Activated naive CD4-positive, alpha-beta T cell treated with anti-CD3 and anti-CD28 coated beads, Interleukin-2, amount 50 U/mL, for 16 hours (primary cell): ENCODE measurements at places on chromosomes 6 and 20.

DNA sequence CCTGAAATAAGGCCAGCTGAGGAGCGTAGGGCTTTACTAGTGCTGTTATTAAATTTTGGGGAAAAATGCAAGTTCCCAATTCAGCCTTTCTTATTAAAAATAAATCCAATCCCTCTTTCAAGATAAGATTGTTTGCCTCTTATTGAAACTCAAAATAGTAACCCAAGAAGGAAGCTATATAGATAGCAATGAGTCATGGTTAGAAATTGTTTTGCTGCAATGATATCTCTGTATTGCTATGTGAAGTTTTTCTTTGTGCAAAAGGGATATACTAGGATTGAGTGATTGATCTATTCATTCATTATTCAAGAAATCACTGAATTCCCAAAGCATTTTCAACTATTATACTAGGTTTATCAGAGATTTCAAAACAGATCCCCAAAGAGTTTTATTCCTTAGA lies 93.0 kb upstream of the HDAC2 start:
- DNase-seq, result no peak

GRCh38 chr6:18023891-18024290 lies 36.5 kb upstream of the KIF13A start:
- no peak for DNase-seq

GRCh38 chr20:48538856-48539255 lies 288.9 kb downstream of the PREX1 start:
- no peak for DNase-seq

DNA sequence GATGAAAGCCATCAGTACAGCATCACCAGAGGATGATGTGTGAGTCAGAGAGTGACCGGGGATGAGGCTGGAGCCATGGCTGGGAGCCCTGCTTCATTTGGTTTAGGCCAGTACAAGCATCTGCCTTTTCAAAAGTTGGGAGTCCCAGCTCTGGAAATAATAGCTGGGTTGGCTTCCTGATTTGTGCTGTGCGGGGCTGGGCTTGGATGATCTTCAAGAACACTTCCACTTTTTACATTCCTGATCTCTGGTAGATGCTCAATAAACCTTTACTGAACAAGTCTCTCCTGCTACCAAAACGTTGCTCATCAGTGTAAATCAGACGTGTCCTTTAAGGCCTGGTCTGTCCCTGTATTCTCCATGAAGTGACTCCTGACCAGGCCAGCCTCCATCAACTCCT lies 44.1 kb upstream of the ADGRF4 start:
- DNase-seq, result no peak

- no peak for DNase-seq
Measured at GRCh38 chr6:157708933-157709332, 114.1 kb upstream of the SNX9 start.

GRCh38 chr20:63065911-63066310 lies 59.1 kb upstream of the BHLHE23 start:
- peak; percentile 3 for DNase-seq

- DNase-seq, result no peak
Measured at GRCh38 chr6:7151381-7151780, 43.6 kb downstream of the RREB1 start.

- DNase-seq, result no peak
Measured at GRCh38 chr6:13965582-13966127, 40.9 kb downstream of the RNF182 start.

GRCh38 chr20:63836458-63837344 lies 5.6 kb upstream of the ZBTB46 start:
- DNase-seq, result no peak

DNA sequence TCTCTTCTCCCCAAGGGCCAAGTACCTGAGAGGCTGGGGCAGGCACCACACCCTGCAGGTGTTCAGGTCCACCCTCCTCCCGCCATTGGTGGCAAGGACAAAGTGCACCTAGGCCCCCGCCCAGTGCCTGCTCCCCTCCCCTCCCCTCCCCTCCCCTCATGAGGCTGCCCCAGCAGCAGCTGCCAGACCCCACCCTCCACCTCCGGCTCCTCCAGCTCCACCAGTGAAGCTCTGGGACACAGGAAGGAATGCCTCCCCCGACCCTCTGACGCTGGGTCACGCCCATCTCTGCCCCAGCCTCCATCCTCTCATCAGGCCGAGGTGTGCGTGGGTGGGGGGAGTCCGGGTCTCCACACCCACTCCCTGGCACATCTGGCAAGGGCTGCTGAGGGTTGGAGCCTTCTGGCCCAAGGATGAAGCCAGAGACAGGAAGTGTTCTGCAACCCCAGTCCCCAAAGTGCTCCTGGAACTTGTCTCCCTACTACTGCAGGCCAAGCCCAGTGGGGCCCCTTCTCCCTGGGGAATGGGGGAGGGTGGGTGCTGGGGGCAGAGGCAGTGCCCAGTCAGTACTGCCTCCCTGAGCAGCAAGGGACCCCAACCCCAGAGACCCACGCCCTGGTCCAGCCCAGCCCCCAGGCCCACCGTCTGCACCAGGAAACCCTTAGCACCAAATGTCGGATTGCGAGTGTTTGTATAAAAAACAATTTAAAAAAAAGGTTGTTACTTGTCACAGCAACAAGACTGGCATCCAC lies 1.6 kb upstream of the UCKL1 start:
- DNase-seq, result peak; percentile 54

GRCh38 chr6:106792536-106793236 lies 163.3 kb downstream of the QRSL1 start:
- no peak for DNase-seq

DNA sequence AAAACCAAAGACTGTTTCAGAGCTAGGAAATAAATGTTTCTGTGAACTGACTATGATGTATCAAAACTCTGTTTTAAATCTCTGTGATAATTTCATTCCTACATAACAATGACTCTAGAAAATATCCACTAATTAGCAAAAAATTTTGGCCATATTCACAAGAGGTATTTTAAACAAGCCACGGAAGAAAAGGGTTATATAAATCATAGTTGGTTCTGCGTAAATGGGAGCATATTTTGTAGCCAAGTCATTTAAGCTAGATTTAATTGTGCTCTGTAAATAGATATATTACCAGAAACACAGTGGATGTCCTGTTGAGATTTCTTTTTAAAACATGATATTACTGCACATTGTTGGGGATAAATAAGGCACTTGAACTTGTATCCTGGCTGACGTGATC lies 416.5 kb upstream of the PLCB4 start:
- DNase-seq, result no peak

DNA sequence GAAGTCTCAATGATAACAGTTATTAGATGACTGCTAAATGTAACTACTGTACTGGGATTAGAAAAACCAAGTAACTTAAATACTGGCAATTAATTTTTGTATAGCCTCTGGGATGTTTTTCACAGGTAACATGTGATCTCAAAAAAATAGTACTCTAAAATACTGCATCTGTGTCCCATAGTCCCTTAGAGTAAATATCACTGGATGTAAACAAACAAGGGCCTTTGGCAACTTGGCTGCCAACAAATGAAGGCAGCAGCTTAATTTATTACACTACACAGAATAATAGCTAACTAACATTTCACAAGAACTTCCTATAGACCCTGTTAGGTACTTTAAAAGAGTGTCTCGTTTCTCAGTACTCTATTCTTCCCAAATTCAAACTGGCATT lies 14.0 kb downstream of the ARHGAP18 start:
- DNase-seq, result no peak

DNA sequence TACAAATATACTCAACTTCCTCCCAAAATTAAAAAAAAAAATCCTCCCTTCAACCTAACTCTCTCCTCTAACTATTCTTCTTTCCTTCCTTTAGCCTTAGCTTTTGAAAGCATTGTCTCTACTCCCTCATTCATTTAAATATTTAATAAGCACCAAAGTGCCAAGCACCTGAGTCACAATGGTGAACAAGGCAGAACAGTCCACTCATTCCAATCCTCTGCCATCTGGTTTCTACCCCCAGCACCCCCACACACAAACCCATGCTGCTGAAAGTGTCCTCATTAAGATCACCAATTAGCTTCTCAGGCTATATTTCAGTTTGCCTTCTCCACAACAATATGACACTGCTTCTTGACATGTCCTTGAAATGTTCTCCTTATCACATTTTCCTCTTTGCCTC lies 76.3 kb downstream of the DTNBP1 start:
- no peak for DNase-seq

GRCh38 chr6:127291495-127291894 lies 24.8 kb downstream of the RNF146 start:
- no peak for DNase-seq

DNA sequence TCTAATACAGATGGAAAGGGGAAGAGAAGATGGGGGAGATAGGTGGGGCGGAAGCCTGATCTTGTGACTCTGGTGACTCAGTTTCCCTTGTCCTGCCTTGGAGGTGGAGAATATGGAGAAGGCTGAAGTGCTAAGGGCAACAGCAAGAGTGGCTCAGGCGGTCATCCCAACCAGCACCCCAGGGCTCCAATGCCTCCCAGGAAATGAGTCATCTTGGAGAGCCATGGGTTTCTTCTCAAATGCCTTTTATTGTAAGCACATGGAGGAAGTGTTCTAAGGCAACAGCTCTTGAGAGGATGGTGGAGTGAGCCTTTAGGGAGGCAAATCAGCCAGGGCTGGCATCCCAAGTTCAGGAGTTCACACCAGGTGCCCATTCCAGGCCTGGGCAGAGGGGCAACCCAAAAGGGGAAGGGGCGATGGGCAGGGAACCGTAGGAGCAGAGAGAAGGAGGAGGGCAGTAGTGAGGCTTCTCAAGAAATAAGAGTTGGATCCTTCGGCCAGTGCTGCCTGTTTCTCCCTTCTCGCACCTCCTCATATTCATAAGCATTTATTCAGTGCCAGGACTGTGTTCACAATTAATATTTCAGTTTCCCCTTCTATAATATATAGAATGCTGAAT lies 13.2 kb upstream of the AHCY start:
- DNase-seq, result no peak

DNA sequence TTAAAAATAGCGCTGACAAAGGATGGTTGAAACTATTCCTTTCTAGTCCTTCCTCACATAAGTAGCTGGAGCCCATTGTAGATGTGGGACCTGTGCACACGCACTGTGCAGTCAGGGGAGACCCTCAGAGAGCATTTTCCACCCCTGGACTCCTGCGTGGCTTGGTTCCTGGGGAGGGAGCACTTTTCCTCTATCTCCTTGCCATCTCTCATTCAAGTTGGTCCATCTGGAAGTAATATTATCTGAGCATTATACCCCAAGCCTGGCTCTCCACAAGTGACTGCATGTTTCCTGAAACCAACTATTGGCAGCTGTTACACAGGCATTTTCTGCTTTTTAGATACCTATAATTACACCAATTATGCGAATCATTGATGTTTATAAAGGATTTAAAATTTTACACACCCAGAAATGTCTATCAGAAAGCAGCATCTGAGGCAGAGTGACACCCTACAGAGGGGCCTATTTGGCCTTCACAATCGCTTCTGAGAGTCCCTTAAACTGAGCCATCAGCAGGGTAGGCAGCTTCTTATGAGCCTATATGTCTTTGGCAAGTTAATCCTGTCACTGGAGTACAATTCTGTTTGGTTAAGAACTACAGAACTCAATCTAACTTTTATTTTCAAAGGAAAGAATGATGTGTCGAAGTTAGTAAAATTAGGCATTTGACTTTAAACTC lies 18.7 kb downstream of the SOX4 start:
- DNase-seq, result no peak

- no peak for DNase-seq
Measured at GRCh38 chr20:58985656-58986055, 4.6 kb downstream of the NELFCD start.

DNA sequence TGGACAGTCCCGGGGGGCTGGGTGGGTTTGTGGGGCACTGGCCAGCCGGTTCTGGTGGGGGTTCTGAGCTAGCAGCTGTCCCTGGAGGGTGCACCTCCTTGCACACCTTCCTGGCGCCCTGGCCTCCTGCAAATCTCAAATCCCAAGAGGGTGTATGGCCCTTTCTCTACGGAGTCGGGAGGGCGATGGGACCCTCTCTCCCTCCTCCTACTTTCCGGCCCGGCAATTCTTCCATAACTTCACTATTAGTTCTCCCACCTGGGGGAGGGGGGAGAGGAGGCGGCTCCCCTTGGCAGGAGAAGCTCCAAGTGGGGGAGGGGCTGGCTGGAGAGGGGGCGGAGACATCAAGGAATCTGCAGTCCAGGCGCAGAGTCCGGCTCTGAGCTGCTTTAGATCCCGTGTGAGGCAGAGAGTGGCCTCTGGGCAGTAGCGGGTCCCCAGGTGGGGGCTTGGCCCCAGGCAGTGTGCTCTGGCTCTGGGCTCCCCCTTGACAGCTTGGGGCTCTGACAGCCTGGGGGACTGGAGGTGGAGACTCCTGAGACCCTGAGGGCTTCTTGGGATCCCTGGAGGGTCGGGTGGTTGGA lies 1.4 kb upstream of the LAMA5 start:
- no peak for DNase-seq

DNA sequence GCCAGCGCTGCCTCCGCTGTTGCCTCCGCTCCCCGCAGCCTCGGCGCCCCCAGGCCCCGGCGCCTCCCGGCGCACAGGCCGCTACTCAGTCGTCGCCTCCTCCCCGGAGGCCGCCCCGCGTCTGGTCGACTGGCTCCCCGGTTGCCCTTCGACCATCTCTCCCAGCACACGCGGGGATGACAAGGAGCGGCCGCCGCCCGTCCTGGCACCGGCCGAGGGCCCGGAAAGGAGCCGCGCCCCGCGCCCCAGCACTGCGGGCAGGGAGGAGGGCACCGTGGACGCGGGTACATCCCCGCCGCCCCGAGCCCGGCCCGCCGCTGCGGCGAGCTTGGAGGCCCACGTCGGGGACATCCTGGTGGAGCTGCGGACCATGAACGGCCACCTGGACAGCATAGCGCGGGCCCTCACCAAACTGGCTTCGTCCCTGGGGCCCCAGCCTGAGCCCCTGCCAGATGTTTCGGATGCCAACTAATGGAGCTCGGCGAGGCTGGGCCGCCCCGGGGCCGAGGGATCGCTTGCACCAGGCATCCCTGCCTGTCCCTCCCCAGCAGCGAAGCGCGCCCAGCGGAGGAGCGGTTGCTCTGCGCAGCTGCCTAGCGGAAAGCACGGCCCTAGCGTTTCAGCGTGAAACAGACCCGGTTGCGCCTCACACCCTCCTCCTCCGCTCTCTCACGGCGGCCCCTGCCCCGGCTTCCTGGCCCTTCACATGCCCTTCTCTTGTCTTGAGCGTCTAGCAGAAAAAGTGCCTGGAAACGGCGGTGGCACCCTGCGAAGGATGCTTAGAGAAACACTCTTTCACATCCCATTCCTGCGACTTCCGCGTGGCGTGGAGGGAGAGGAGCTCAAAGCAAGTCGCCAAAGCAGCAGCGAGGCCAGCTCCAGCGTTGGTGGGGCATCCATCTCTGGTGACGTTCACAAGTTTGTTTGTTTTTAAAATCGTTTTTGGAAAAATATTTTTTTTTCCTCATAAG lies 285.8 kb upstream of the SUPT3H start:
- peak; percentile 54 for DNase-seq

DNA sequence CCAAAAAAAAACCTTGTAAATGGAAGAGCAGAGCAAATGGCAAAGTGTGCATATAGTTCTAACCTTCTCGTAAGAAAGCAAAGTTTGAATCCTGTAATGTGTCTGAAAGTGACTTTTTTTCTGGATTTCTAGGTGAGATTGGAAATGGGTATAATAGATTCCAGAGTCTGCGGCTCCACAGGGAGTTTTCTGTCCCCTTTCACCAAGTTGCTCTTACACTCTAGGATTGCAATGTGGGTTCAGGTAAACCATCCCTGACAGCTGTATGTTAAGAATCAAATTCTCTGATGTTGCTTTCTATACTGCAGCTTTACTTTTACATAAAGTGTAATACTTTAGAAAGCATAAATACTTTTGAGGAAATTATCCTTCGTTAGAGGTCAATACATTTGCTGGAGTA lies 260.1 kb downstream of the PRL start:
- DNase-seq, result no peak
